Gastroesophageal sphincter (tissue), 4 donors: ENCODE measurements at places on chromosomes 5 and 9.

DNA sequence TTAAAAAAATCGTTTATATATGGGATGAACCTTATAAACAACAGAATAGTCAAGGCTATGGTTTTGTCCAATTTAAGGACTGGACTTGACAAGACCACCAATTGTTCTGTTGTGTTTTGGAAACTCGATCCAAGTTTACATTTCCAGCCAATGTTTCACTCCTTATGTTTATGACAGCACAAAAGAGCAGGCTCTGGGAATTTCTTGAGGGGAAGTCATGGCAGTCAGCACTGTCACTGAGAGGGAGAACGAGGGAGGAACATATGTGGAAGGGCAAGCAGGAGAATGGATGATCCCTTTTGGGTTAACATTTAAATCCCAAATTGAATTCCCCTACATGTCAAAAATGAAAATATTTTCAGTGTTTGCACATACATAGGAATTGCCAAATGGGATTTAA, 292.5 kb downstream of the MARCHF11 start:
- H3K4me1 ChIP-seq = no peaks in the 10 kb centered on the region
- H3K27ac ChIP-seq = no peak overlapping the region
- H3K27me3 ChIP-seq = no peaks in the 10 kb centered on the region
- no peak overlapping the region for H3K4me3 ChIP-seq
- ATAC-seq = no peak
- H3K36me3 ChIP-seq = no peaks in the 10 kb centered on the region

GRCh38 chr9:117101008-117101407, 313.8 kb downstream of the ASTN2 start:
- no peak for ATAC-seq
- H3K27me3 ChIP-seq = peaks cover 5% of the 10 kb centered on the region
- no peaks in the 10 kb centered on the region for H3K4me1 ChIP-seq
- H3K4me3 ChIP-seq = no peak overlapping the region
- no peaks in the 10 kb centered on the region for H3K36me3 ChIP-seq
- no peak overlapping the region for H3K27ac ChIP-seq

DNA sequence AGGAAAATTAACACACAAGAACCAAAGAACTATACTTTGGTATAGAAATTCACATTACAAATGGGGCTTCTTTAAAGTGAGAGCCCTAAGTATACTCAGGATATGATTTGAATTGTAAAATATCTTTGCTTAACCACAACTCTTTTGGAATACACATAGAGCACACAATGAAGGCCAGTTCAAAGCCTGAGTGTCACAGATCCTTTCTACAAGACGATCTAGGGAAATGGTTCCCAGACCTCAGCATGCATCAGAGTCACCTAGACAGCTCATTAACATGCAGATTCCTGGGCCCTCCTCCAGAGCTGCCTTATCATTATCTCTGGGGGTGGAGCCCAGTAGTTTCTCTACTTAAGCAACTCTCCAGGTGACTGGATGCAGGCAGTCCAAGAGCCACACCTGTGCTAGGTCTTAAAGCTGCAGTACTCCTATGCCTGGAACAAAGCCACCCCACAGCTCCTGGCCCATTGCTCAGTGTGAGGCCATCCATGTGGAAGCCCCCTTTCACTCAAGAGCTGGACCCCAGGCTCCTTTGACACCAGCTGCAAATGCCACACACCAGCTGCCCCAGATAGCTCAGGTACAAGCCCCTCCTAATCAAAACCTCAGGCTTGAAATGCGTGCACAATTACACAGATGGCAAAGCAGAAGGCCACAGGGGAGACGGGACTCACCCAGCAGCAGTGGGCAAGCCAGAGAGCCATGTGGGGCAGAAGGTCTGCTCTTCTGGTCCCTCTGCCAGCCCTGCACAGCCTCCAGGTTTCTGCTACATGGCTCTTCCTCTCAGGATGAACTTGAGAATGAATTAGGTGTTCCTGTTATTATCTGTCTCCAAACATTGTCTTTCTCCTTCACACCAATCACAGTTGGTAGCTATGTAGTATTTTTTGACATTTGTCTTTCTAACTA, 106.1 kb downstream of the SH3TC2 start:
- no peak for ATAC-seq
- no peaks in the 10 kb centered on the region for H3K4me1 ChIP-seq
- H3K4me3 ChIP-seq = no peak overlapping the region

DNA sequence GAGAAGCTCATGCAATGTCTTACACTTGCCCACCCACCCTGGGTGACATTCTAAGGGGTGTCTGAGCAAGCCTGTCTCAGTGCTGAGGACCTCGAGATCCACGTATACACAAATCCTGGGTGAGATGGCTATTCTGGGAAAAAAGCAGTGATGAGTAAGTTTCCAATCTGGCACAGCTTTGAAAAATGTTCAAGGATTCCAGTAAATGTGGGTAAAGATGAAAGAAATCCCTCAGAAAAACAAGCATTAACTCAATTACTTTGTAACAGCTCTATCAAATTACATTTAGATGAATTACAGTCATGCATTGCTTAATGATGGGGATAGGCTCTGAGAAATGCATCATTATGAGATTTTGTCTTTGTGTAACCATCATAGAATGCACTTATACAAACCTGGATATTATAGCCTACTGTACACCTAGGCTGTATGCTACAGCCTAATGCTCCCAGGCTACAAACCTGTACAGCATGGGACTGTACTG, 26.9 kb downstream of the GOLM1 start:
- no peaks in the 10 kb centered on the region for H3K36me3 ChIP-seq
- H3K27me3 ChIP-seq = no peaks in the 10 kb centered on the region
- H3K4me1 ChIP-seq = no peaks in the 10 kb centered on the region
- H3K4me3 ChIP-seq = no peak overlapping the region

GRCh38 chr5:35248843-35249780, 18.8 kb upstream of the PRLR start:
- no peaks in the 10 kb centered on the region for H3K4me1 ChIP-seq
- H3K27me3 ChIP-seq = no peaks in the 10 kb centered on the region
- no peaks in the 10 kb centered on the region for H3K36me3 ChIP-seq
- H3K4me3 ChIP-seq = peak overlapping the region; percentile 4
- H3K27ac ChIP-seq = no peak overlapping the region
- ATAC-seq = no peak

DNA sequence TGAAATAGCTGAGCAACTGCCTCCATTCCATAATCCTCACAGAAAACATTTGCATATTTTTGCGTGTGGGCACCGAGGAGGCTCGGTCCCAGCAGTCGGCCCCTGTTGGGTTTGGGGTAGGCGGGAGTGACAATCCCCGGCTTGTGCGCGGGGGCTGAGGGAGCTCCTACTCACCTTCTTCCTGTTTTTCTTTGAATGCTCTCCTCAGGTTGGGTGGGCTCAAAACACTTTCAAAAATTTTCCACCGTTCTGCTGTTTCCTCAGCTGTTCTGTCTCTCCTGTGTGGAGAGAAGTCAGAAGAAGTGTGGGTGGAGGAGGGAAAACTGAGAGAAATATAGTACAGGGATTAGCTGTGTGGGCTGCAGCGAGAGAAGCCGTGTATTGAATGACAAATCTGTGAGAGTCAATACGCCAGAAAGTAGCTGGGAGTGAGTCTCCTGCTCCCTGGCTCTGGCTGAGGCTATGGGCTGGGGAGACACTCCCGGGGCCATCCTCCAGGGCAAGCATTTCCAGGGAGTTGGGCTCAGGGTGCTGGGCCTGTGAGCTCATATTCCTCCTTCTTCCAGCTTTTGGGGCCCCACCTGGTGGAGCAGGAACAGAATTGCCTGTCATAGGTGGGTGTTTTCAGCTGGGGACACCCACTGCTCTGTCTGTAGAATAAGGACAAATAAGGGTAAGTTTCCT, 84.7 kb downstream of the CMYA5 start:
- H3K27me3 ChIP-seq = no peaks in the 10 kb centered on the region
- H3K27ac ChIP-seq = no peak overlapping the region
- no peak for ATAC-seq
- H3K36me3 ChIP-seq = no peaks in the 10 kb centered on the region

GRCh38 chr9:122315534-122315933, 50.9 kb downstream of the MRRF start:
- peaks cover 5% of the 10 kb centered on the region for H3K36me3 ChIP-seq
- no peak overlapping the region for H3K27ac ChIP-seq
- ATAC-seq = no peak
- no peaks in the 10 kb centered on the region for H3K27me3 ChIP-seq
- no peak overlapping the region for H3K4me3 ChIP-seq

DNA sequence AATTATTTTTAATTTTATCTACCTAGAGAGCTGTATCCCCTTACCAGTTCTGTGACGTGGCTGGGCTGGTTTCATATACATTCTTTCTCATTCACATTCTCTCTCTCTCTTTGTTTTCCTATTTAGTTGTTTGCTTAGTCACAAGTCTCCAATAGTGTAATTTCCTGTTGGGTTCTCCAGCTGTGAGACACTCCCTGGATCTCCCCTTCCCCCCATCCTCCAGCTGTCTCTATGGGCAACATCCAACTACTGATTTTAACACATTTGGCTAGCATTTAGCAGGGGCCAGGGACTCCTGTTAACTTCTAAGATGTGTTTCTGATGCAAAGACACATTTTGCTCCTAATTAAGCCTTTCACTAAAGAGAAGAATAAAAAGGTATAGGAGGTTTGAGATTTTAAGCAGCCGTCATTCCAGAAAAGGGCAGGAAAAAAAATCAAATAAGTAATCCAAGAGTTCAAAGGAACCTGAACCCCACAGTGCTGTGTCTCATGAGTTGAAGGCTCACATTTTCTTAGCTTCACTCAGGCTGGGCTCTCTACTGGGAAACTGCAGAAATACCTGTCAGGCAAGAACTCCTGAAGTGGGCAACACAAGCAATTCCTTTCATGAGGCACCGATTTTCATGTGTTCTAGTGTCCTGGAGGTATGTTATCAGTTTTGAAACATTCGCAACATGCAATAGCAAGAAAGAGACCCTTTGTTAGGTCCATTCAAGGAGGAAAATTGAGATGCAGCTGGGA, 198.7 kb upstream of the C9orf72 start:
- H3K27me3 ChIP-seq = no peaks in the 10 kb centered on the region
- no peaks in the 10 kb centered on the region for H3K4me1 ChIP-seq
- no peaks in the 10 kb centered on the region for H3K36me3 ChIP-seq
- no peak for ATAC-seq

DNA sequence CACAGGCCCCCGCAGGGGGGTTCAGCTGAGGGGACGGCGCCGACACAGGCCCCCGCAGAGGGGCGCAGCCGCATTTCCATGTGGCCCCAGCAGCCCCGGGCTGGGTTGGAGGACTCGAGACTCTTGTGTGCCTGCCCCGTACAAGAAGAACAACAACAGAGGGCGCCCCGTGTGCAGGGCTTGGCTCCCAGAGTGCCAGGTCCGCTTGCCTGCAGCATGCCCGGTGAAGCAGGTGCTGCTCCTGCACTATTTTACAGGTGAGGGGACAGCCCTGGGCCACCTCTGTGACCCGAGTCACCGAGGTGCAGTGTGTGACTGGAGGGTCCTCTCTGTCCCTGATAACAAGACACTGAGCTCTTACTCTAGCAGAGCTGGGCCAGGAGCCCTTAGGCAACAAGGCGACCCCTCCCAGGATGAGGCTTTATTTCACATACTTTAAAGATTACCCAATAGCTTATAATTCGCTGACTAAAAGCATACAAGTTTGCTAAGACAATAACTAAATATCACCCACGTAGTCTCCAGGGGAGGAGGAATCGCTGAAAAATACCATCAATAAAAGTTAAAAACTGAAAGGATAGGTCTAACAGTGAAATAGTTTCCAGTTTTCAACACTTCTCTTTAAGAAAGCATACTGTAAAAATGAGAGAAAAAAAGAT, 41.7 kb upstream of the SLC9A3 start:
- no peaks in the 10 kb centered on the region for H3K36me3 ChIP-seq
- no peaks in the 10 kb centered on the region for H3K4me1 ChIP-seq
- ATAC-seq = no peak
- H3K4me3 ChIP-seq = no peak overlapping the region

DNA sequence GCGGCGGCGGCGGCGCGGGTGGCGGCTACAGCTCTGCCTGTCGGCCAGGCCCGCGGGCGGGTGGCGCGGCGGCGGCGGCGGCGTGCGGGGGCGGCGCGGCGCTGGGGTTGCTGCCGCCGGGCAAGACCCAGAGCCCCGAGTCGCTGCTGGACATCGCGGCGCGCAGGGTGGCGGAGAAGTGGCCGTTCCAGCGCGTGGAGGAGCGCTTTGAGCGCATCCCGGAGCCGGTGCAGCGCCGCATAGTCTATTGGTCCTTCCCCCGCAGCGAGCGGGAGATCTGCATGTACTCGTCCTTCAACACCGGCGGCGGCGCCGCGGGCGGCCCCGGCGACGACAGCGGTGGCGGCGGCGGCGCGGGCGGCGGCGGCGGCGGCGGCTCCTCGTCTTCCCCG, 296 bp downstream of the ZSWIM6 start:
- peak; percentile 3 for ATAC-seq
- no peaks in the 10 kb centered on the region for H3K27me3 ChIP-seq
- H3K27ac ChIP-seq = peak overlapping the region; percentile 99
- H3K36me3 ChIP-seq = no peaks in the 10 kb centered on the region
- peak overlapping the region; percentile 97 for H3K4me3 ChIP-seq

DNA sequence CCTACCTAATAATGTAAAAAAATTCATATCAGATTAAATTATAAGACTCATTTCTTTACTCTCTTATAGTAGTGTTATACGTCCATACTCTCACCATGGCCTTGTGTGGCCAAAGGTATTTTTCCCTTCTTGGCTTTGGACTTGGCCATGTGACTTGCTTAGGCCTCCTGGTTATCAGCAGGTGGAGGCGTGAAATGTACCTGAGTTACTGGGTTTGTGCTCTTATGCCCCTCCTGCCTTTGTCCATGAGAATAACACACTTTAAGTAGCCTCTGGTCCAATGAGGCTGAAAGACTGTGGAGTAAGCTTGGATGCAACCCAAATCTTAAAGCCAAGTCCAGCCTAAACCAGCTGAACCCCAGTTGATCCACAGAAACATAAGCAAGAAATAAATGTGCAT, 68.7 kb downstream of the RETREG1 start:
- H3K4me1 ChIP-seq = peaks cover 31% of the 10 kb centered on the region
- H3K4me3 ChIP-seq = no peak overlapping the region
- H3K27ac ChIP-seq = no peak overlapping the region
- H3K36me3 ChIP-seq = no peaks in the 10 kb centered on the region
- no peaks in the 10 kb centered on the region for H3K27me3 ChIP-seq

DNA sequence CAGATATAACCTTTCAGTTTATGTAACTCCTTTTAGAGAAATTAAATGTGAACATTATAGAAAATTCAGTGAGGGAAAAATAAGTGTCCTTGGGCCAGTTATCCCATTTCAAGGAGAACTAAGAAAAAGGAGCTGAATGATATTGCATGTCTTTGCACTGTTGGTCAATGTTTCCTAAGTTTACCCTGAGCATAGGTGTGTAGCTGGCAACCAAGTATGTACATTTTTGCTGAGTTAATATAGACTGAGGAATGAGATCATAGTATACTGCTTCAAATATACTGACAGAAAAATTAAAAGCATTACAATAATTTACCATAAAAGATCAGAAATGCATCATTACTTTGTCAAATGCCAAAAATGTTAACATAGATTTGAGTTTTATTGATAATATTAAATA, 2128.7 kb upstream of the C9orf72 start:
- no peak overlapping the region for H3K4me3 ChIP-seq
- no peak overlapping the region for H3K27ac ChIP-seq
- no peaks in the 10 kb centered on the region for H3K36me3 ChIP-seq
- H3K4me1 ChIP-seq = no peaks in the 10 kb centered on the region

- H3K27ac ChIP-seq = peak overlapping the region; percentile 70
- no peaks in the 10 kb centered on the region for H3K27me3 ChIP-seq
- H3K36me3 ChIP-seq = no peaks in the 10 kb centered on the region
- H3K4me1 ChIP-seq = peaks cover 37% of the 10 kb centered on the region
- ATAC-seq = peak; percentile 77
These were observed 735 bp upstream of the RPL26L1 start for GRCh38 chr5:172958331-172959046.
